Peyer's patch (tissue), 4 donors: ENCODE measurements at places on chromosomes 7 and 10. TPM values are rescaled to one million over a fixed set of nuclear protein-coding genes. Genes with fewer than 3 reads are reported as not detected.

The LRMDA gene
- total RNA-seq, result 23.1 TPM

The CEP55 gene
- total RNA-seq, result 32.2 TPM

The CPN1 gene
- not detected for total RNA-seq

The CALY gene
- total RNA-seq, result 1.5 TPM

The OSBPL3 gene
- 22.9 TPM for total RNA-seq

The C10orf62 gene
- not detected for total RNA-seq
